Left colon (tissue), 2 donors: ENCODE measurements at places on chromosomes 7 and 10. TPM values are rescaled to one million over a fixed set of nuclear protein-coding genes. Genes with fewer than 3 reads are reported as not detected.

DNA sequence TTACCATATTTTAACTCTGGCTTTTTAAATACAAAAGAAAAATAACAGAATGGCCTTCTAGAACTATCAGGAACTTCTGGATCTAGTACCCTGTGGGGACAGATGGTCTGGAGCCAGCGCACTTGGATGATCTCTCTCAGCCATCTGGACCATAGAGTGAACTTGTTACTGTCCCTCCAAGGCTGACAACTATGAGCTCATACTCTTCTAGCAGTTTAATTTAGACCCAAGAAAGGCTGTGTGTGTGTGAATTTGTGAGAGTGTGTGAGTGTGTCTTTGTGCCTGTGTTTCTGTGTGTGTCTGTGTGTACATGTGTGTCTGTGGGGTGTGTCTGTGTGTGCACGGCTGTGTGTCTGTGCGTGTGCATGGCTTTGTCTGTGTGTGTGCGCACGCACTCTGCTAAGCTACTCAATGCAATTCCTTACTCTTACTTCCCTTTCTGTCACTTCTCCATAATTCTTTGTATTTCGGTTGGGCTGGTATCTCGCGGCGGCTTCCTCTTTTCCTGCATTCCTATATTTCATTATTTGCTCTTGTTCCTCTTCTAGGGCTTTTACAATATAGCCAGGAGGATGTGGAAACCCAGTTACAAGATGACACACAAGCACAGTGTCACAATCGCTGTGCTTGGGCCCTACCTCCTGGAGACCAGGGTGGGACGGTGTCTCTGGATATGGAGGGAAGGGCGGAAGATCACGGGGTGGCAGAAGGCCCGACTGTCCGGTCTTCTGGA lies 51.9 kb downstream of the IKZF1 start:
- DNase-seq = no peak

- peak; percentile 50 for DNase-seq
Measured at GRCh38 chr10:33661580-33662336, 327.3 kb upstream of the NRP1 start.

DNA sequence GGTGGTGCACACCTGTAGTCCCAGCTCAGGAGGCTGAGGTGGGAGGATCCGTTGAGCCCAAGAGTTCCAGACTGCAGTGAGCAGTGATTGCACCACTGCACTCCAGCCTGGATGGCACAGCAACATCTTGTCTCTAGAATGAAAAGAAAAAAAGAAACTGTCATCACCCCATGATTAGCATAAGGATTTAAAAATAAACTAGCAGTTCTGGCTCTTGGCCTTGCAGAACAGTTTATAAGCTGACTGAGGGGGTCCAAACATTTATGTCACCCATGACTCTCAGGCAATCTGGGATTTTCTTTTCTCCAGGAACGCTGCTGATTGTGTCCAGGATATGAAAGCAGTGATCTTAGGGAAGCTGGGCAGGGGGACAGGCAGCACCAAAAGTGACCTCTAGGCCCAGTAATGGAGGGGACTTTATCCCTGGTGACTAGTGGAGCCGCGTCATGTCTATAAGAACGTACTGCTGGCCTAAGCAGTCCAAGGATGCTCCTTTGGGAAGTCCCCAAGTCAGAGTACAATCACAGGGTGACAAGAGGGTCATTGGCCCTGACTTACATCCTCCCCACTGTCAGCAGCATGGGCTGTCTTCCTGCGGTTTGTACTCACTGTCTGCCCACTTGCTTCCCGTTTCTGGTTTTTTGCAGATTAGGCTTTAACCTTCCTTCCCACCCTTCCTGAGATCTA lies 177.4 kb downstream of the ARHGAP12 start:
- DNase-seq = peak; percentile 48

DNA sequence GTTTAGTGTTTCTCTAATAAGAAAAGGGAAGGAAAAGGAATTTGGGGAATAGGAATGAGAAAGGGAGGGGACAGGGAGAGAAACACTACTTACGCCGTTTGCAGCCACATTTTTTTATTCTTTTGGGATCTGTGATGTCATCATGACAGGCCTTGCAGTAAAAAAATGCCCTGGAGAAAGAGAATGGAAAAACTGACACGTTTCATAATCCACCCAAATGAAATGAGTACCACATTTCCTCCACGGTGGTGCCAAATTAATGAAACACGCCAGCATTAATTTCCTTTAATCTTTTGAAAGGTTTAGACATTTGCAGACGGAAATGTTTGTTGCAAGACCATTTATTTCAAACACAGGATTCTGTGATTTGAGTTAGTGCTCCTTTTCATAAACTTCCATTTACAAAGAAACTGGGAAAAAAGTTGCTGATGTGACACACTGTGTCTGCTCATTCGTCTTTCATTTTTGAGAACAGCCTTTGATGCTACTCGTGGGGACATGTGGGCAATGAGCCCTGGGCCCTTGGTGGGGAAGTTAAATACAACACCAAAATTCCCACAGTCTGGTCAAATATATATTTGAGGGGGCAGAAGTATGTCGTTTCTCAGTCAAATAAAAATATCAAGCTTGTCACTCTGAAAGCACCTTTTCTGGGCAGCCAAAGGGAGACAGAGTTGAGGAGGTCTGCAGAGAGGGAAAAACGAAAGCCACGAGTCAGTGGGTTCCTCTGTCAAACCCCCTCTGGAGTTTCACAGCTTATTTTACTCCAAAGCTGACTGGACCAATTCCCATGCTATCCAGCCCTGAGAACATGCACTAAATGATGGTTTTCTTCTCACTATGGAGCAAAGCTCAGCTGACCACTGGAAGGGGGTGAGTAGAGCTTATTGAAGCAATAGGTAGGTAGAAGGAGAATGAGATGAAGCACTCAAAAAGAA lies 625.5 kb downstream of the KCNMA1 start:
- no peak for DNase-seq

GRCh38 chr7:142012825-142013511 lies 17.3 kb downstream of the MGAM start:
- no peak for DNase-seq

DNA sequence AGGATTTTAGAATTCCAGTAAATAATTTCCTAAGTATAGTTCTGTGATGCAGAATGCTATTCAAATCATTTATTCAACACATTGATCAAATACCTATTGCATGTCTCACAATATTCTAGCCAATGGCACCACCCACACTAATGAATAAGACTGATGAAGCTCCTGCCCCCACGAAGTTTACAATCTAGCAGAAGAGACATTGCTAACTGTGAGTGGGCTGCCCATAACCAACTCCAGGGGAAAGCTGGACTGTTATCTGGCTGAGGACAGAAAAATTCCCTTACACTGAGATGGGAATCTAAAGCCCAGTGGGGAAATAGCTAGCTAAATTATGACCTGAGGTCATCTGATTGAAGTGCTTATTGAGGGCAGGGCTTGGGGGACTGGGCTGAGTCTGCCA lies 128.8 kb upstream of the LYZL2 start:
- DNase-seq = no peak

- DNase-seq = no peak
Measured at GRCh38 chr7:146874722-146875121, 758.1 kb downstream of the CNTNAP2 start.

DNA sequence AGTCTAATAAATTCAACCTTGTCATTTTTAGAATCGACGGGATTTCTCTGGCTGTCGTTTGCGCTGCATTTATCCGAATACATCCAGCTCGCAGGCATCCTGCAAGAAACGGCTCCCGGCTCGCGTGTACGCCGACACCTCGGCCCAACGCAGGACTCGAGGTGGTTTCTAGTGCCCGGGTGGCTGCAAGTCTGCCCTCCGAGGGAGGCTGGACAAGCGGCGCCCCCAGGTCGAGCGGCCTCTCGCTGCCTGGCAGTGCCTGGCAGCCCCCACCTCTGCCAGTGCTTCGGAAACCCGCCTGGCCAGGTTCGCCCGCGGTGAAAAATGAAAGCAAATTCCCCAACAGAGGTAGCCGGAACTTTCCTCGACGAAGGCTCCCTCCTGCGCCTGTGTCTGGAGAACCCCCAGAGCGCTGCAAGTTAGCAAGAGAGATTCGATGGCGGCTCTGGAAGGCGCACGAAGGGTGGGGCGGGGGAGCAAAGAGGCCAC lies 5.7 kb upstream of the ZNF503 start:
- DNase-seq = no peak

DNA sequence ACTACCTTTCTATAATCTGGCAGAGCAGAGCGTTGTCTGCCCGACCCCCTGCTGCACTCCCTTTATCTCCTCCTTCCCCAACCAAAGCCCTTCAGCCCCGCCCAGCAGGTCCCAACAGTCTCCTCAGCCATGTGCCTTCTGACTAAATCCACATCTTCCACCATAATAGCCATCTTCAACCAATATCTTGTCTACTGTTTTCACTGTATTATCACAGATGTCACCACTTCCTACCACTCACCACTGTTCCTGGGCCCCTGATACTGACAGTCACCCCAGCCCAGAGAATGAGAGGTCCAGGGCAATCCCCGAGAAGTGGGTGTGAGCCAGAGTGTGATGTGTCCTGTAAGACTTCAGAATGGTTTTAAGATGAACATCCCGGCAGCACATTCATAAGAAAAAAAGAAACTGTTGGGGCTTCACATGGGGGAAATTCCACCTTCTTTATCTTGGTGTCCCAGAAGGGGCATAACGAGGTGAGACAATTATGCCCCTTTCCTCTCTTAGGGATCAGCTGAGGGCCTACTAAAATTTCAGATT lies 25.3 kb downstream of the CCDC6 start:
- DNase-seq = no peak

DNA sequence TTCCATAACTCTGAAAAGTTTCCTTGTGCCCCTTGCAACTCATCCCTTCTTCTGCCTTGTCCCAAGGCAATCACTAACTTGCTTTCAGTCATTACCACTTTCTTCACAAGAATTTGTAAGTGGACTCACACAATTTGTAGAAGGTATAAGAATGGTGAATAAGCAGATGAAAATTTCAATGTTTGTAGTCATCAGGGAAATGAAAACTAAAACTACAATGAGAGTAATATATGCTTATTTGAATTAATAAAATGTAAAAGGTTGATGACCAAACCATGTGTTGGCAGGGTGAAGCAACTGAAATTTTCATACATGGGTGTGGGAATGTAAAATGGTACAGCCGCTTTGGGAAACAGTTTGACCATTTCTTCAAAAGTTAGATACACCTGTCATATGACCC lies 79.7 kb downstream of the GNAT3 start:
- DNase-seq = no peak

PRRT4 gene
- total RNA-seq = not detected
